ENCODE measurements at places on chromosomes 3 and 15.

DNA sequence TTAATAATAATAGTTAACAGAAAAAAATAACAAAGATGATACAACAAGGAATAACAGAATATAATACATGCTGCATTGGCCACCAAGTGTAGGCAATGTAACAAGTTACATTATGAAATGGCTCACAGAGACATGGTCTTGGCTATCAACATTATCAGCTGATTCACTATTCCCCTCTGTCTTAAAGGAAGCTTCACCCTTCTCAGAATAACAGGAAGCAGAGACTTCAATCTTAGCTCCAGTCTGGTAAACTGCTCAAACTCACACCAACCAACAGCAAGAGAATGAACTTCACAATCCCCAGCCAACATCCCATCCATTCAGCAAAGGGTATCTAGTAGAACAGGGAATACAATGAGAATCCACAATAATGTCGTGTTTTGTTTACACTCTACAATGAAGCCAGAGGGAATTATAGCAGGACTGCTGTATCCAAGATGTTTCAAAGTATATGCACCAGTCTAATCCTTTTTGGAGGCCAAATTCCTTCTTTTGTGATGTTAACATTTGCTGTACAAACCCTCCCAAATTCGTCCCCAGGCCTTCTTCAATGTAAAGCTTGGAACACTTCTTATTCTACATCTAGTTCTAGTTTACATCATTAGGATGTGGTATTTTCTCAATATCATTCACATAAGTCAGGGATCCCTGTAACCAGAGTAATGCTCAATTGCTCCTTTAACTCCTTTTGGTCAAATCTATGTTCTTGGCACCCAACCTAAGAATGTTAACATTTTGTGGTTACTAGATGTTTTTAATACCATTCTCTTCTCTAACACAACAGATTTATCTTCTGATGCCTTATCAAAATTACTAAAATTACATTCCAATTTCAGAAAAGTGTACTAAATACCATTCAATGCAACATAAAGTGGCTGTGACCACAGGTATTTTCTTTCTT is 52.4 kb upstream of the CMSS1 start:
- DNase-seq, result no peak

DNA sequence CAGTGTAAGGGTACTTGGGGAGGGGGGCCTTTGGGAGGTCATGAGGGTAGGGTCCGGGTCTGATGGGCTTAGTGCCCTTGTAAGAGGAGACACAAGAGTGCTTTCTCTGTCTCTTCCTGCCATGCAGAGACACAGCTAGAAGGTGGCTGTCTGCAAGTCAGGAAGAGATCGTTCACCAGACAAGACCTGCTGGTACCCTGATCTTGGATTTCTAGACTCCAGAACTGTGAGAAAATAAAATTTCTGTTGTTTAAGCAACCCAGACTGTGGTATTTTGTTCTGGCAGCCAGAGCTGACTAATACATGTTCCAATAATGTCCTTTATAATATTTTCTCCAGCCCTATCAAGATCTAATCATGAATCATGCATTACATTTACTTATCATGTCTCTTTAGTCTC is 130.0 kb upstream of the VEPH1 start:
- no peak for DNase-seq

GRCh38 chr3:58254144-58254543 is 16.6 kb downstream of the ABHD6 start:
- no peak for DNase-seq

- no peak for DNase-seq
Measured at GRCh38 chr15:29226436-29227208, 43.0 kb downstream of the NSMCE3 start.

DNA sequence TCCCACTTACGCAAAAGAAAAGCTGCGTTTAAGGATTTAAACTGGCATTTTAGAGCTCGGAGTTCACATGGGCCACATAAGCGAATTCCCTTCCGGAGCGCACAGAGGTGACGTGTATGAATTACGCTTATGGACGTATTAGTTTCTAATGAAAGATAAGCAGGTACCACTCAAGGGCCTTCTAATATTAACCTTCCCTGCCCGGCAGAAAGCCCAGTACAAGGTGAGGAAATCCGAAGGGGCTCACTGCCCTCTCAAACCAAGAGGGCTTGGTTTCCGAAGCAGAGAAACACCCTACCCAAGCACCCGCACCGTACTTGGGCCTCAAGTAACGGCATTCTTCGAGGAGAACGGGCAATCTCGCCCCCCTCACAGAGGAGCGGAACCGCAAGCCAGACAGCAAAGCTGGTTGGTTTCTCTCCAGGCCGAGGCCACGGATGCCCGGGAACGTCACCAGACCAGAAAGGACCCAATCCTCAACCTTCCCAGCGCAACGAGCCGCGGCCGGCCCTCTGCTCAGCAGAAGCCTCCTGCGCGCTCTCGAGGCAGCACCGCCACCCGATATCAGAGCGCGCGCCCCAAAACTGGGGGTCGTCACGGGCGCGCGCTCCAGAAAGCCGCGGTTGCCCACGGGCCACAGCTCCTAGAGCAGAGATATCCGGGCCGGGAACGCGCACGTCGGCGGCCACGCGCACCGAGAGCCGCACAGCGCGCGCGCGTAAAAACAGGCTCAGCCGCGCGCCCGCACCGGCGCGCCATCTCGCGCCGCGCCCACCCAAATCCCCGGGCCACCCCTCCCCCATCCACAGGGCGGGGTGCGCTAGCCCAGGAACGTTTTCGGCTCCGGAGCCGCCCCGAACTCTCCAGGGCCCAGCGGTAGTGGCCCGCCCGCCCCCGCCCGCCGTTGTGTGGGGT is 676 bp downstream of the QRICH1 start:
- peak; percentile 42 for DNase-seq

DNA sequence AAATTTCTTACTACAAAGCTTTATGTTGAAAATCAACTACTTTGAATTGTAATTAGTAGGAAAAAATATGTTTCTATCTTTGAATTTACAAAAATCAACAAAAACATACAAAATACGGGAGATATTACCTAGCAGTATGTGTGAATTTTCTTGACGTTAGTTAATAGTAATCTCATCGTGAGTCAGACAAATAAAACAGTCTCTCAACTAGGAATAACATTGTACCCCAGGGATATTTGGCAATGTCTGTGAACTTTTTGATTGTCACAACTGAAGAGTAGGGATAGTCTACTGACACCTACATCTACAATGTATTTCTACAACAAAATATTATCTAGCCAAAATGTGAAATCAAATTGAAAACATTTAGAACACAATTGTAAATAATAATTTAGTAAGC is 250.3 kb downstream of the POLQ start:
- no peak for DNase-seq

DNA sequence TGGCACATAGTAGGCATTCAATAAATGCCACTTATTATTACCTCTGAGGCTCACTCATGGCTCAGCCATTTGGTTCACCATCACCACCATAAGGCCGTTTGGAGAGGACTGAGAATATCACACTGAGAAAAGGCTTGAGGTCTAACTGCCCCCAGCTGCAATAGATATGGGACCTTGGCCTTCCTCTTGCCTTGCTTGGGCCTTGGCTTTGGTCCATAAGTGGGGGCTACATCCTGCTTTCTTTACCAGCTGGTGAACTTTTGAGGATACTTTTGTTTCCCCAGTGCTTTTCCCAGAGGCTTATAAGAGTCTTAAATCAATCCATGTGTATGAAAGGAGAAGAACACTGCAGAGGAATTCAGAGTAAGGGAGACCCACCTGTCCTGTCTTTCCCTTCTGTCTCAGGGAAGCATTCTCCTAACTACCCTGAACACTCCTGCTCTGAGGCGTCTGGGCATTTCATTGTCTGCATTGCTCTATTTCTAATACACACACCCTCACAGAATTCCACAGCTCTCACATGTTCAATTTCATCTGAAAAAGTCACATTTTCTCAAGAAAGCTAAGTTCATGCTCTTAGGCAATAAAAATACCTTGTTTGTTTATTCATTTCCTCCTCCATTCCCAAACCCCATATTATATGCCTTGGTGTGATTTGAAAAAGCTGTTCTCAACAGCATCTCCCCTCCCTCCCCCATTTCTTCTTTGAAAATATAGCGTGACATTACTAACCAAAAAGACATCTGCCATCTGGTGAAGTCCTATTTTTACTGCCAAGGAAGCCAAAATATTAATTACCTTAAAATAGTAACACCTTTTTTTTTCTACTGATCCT is 22.5 kb upstream of the KCNMB2 start:
- DNase-seq, result no peak

- no peak for DNase-seq
Measured at GRCh38 chr3:64878362-64878761, 190.6 kb upstream of the ADAMTS9 start.

GRCh38 chr3:61315871-61316270 is 64.6 kb upstream of the FHIT start:
- DNase-seq, result no peak

- no peak for DNase-seq
Measured at GRCh38 chr3:42507761-42508335, 5.4 kb downstream of the VIPR1 start.

- DNase-seq, result no peak
Measured at GRCh38 chr15:58446521-58446920, 14.7 kb downstream of the LIPC start.

GRCh38 chr3:194686816-194687637 is 1.3 kb downstream of the FAM43A start:
- DNase-seq, result no peak

DNA sequence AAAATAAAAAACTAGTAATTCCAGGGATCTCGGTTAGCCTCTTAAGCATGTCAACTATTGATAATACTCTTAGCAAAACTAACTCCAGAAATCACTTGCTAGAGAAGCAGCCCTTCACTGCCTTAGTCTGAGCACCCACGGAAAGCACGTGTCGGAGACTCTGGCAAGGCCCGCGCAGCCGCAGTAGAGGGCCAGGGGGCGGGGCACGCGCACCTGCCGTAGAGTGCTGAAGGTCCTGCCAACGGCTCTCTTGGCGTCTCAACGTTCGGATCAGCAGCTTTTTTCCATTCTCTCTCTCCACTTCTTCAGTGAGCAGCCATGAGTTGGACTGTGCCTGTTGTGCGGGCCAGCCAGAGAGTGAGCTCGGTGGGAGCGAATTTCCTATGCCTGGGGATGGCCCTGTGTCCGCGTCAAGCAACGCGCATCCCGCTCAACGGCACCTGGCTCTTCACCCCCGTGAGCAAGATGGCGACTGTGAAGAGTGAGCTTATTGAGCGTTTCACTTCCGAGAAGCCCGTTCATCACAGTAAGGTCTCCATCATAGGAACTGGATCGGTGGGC is at the start of gene LDHAL6B:
Gene LDHAL6B (plus strand): TSS at position 221 of the 561 bp plus-strand sequence. CDS start 98 bp downstream, at position 319.
- DNase-seq, result no peak

GRCh38 chr3:9552252-9552999 is 1.2 kb downstream of the LHFPL4 start:
- DNase-seq, result peak; percentile 75

DNA sequence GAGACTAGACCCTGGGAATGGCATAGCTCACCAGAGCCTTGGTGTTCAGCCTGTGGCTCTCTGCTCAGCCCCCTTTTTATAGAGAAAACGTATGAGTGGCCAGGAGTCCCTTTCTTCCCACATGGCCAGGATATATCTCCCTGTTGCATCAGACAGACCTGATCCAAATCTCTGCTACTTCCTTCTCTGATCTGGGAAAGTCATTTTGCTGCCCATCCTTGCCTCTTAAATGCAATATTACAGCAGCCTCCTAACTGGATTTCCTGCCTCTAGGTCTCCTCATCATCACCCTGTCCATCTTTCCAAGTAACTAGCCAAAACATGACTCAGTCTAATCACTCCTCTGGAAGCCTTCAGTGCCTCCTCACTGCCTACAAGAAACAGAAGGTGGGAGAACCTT is 42.9 kb downstream of the CTDSPL start:
- DNase-seq, result no peak

DNA sequence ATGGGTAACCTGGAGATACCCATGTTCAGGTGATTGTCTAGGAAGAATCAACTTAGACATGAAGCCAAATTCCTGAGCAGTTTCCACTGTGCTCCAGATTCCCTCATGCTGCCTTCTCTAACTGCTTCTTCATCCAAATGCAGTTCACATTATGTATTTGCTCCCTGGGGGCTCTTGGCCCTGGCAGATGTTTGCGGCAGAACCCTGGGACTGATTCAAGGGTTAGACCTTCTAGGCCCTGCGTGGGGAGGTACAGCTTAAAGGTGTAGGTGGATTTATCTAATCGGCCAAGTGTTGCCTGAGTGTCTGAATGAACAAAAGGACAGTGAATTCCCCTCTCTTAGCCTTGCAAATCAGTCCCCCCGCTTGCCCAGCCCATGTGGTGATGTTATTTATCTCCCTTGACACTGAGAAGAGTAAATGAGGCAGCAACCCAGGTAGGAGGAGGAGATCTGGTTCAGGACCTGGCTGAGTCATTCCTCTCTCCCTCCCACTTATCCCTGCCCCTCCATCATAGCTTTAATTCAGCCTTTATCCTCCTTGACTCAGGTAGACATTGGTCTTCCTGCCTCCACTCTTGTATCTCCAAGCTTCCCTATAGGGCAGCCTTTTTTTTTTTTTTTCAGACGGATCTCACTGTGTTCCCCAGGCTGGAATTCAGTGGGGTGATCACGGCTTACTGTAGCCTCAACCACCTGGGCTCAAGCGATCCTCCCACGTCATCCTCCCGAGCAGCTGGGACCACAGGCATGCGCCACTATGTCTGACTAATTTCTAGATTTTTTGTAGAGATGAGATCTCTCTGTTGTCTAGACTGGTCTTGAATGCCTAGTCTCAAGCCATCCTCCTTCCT is 54.8 kb downstream of the MAGEF1 start:
- no peak for DNase-seq

DNA sequence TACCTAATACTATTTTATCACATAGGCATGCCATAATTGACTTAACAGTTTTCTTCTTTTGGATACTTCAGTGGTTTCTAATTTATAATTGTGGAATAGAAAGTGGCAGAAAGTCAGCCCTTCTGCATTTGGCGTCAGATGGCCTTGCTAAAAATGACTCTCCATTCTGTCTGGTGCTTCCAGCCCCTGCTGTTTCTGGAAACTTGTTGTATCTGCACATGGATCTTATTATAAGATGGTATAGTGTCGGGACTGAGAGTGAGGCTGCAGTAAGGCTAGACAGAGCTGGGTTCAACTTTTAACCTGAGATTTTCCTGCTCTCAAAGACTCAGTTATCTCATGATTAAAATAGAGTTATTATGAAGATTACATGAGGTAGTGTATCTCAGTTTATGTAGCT is 74.8 kb upstream of the WDR72 start:
- DNase-seq, result no peak

DNA sequence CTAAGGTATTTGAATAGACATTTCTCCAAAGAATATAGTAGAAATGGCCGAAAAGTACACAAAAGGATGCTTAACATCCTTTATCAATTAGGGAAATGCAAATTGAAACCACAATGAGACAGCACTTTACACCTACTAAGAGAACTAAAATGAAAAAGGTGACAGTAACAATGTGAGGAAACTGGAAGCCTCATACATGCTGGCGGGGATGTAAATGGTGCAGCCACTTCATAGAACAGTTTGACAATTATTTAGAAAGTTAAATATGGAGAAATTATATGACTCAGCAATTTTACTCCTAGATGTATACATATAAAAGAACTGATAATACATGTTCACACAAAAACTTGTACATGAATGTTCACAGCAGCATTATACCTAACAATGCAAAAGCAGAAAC is 13.4 kb downstream of the SPICE1 start:
- DNase-seq, result no peak

DNA sequence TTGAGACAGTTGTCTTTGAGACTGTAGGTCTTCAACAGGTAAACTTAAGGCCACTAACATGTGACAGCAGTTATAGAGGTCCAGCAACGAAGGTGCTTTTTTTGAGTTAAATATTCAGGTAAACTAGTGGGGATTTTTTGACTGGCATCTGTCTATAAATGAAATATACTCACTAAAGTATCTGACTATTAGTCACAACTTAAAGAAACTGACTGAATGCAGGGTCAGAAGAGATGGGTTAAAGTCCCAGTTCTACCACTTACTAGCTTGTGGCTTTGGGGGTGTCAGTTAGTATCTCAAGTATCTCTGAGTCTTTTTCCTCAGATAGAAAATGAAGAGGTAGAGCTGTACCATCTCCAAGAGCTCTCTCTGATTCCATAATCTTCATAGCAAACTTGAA is 18.0 kb downstream of the MIX23 start:
- DNase-seq, result no peak
